ENCODE measurements at places on chromosomes 16 and 17.

DNA sequence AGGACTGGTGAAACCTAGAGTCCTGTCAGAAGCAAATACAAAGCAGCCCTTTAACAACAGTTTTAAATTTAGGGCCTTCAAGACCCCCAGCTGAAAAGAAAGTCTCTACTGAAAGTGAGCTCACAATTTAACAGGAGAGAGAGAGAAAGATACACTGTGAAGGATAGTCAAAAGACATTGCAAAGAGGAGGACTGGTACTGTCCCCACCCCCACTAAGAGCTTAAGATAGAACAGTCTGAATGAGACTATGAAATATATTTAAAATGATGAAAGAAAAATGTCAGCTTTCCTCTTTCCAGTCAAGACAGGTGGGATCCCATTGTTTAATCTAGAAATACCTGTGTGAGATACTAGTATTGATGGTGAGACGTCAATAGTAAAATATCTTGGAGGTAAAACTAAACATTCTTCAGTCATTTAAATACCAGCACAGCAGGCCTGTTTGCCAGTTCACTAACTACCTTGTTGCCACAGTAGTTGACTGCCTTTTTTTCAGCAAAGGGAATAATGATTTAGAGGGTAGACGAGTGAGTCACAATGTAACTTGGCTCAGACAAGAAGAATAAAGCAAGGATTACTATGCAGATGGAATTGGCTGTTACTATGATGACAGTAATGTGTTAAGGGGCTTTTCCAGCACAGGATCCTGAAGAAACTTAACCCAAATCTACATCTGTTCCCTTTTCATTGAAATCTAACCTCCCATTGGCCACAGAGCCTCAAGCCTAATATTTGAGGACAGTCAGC lies 47.2 kb upstream of the RASL10B start:
- no peak for DNase-seq

DNA sequence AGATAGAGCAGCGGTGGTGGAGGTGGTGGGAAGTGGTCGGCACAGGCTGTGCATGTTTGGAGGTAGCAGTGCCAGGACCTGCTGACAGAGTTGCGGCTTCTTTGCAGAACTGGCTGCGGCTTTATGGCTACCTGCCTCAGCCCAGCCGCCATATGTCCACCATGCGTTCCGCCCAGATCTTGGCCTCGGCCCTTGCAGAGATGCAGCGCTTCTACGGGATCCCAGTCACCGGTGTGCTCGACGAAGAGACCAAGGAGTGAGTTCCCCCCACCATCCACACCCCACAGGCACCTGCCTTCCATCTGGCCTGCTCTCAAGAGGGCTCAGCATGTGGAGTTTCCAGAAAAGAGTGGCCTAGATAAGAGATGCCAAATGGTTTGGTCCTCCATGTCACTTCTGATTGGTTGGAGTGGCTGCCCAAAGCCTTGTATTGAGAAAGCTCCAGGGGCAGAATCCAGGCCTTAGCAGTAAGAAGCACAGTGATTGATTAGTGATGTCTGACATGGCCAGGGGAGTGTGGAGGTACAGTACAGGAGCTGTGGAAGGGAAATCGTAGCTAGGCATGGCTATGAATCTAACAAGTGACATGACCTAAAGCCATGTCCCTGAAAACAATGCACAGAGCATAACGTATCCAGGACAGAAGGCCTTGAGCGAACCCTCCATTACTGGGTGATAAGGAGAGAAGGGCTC lies 12.0 kb downstream of the MMP15 start:
- DNase-seq: no peak

DNA sequence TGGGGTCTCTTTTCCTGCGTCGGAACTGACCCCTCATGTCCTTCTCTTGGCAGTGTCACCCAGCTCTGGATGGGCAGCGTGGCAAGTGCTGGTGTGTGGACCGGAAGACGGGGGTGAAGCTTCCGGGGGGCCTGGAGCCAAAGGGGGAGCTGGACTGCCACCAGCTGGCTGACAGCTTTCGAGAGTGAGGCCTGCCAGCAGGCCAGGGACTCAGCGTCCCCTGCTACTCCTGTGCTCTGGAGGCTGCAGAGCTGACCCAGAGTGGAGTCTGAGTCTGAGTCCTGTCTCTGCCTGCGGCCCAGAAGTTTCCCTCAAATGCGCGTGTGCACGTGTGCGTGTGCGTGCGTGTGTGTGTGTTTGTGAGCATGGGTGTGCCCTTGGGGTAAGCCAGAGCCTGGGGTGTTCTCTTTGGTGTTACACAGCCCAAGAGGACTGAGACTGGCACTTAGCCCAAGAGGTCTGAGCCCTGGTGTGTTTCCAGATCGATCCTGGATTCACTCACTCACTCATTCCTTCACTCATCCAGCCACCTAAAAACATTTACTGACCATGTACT lies 13.2 kb downstream of the IGFBP4 start:
- DNase-seq: no peak

DNA sequence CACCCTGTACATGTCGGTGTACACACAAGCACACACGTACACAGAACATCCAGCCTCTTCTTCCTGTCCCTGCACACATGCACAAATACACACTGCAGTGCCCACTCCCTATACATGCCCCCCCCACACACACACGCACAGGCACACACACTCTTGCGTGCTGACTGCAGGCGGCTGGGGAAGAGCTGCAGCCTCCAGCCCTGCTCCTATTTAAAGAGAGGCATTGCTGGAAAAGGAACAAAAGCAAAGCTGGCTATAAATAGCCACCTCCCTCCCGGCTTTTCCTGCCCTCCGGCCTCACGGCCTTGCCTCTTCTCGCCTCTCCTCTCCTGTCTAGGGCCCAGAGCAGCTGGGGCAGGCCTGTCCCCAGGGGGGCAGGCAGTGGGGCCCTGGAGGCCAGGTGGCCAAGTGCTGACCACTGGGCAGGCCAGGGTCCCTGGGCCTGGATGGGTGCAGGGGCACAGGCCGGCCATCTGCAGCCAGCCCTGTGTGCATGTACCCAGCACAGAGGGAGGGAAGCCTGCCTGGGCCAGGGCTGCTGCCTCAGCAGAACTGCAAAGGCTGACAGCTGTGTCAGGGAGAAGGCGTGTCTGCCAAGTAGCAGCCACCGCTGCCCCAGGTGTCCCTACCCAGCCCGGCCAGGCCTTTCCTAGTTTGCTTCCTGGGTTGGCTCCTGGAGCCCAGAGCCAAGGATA lies 25.4 kb downstream of the RTN4RL1 start:
- no peak for DNase-seq

All from lower leg skin (tissue), 4 donors.